ENCODE measurements at places on chromosomes 12 and 14.

- DNase-seq = no peak
Measured at GRCh38 chr12:130026608-130027176, 122.9 kb upstream of the TMEM132D start.

- DNase-seq = no peak
Measured at GRCh38 chr14:105281371-105282097, 19.3 kb downstream of the BRF1 start.

- DNase-seq = no peak
Measured at GRCh38 chr12:52204931-52205505, 13.2 kb upstream of the KRT80 start.

DNA sequence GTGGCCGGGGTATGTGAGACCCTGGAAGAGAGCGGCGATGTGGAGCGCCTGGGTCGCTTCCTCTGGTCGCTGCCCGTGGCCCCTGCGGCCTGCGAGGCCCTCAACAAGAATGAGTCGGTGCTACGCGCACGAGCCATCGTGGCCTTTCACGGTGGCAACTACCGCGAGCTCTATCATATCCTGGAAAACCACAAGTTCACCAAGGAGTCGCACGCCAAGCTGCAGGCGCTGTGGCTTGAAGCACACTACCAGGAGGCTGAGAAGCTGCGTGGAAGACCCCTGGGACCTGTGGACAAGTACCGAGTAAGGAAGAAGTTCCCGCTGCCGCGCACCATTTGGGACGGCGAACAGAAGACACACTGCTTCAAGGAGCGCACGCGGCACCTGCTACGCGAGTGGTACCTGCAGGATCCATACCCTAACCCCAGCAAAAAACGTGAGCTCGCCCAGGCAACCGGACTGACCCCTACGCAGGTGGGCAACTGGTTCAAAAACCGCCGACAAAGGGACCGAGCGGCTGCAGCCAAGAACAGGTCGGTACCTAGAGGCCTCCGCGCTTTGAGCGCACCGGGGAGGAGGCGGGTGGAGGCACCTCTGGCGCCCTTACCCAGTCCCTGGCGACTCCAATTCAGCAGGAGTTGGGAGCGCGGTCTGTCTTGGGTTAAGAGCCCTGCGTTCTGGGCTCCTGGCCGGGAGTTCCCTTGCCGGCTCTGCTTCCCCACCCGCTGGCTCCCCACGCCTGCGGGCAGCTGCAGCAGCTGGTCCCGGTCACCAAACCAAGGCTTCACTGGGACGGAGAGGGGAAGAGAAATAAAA lies 700 bp downstream of the SIX6 start:
- no peak for DNase-seq

DNA sequence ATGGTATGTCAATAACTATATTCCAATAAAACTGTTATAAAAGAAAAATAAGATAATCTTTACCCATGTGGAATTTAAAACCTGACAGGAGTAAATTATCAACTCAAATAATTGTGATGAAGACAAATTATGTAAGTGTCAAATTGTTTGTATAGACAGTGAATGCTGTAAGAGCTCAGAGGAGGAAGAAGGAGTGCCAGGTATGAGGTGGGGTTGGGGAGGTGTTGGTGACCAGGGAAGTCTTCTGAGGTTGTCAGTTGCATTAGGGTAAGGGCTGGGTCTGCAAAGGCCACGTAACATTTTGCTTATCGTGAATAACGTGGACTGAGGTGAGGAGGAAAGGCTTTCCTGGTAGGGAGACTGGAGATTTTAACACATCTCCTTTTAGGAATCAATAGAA lies 2.5 kb upstream of the MAX start:
- no peak for DNase-seq

- no peak for DNase-seq
Measured at GRCh38 chr12:45668641-45669040, 60.9 kb upstream of the ARID2 start.

DNA sequence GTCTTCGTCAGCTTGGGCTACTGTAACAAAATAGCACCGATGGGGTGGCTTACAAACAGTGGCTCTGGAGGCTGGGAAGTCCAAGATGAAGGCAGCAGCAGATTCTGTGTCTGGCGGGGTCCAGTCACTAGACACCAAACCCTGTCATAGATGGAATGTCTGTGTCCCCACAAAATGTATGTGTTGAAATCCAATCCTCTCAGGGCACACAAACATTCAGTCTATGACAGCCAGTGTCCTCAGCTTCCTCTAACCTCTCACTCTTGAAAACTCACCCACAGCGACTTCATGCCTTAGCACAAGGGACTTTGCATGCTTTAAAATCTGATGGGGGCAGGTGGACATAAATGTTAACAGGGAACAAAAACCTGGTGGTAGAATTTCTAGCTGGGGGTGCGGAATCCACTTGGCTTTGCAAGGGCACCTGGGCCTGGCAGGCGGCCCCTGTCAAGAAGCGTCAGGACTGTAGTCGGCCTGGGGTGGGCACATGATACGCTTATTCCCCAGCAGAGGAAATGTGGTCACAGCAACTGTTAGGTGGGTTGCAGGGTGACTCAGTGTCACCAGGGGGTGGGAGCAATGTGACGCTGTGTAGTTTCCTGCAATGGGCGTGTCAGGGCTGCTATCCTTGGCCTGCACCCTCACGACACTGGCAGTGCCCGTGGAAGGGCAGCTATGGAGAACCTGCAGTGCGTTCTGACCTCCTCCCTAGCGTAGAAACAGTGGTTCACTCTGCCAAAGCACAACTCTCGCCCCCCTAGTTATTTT lies 17.7 kb downstream of the RIN3 start:
- DNase-seq = no peak

GRCh38 chr12:32536000-32536345 lies 136.6 kb downstream of the FGD4 start:
- no peak for DNase-seq

- DNase-seq = no peak
Measured at GRCh38 chr12:2190085-2190484, 137.3 kb downstream of the CACNA1C start.

All from right cardiac atrium (tissue), 5 donors.